ENCODE measurements at places on chromosomes 2 and 18. TPM values are rescaled to one million over a fixed set of nuclear protein-coding genes. Genes with fewer than 3 reads are reported as not detected.

DNA sequence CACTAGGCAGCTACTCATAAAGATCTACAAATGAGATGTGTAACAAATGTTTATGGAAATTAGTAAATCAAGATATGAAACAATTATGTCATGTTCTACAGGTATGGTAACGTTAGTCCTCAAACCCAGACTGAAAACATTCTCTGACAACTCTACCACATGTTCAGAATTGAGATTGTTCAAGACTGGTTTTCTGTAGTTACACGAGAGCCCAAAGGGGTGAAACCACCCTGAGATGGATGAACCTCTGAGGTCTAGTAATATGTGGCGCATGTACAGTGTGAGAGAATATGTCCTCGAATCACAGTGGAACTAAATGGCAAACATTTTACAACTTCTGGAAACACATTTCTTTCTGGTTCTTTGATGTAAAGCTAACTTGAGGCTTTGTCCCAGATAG is 614.3 kb downstream of the ZEB2 start:
- DNase-seq: no peak

GRCh38 chr2:42063431-42064171 is 15.8 kb downstream of the PKDCC start:
- DNase-seq: no peak

- DNase-seq: no peak
Observed at GRCh38 chr2:11366326-11366741, 21.9 kb upstream of the ROCK2 start.

- no peak for DNase-seq
Observed at GRCh38 chr2:78707776-78708386, 317.6 kb upstream of the REG3G start.

GRCh38 chr18:51266773-51267172 is 69.3 kb upstream of the MEX3C start:
- no peak for DNase-seq

Gene TTN
- polyA plus RNA-seq: 1.9 TPM

- DNase-seq: no peak
Observed at GRCh38 chr18:63422864-63423304, 608 bp upstream of the VPS4B start.

Gene SNORC
- 1.9 TPM for polyA plus RNA-seq

Gene CHAC2
- 2.3 TPM for polyA plus RNA-seq

Gene GPR45
- 0.17 TPM for polyA plus RNA-seq

GRCh38 chr2:10344105-10345066 is 41.7 kb downstream of the HPCAL1 start:
- no peak for DNase-seq

Gene SCTR
- polyA plus RNA-seq: 2.2 TPM

Gene GPBAR1
- polyA plus RNA-seq: 1.4 TPM

Gene NOSTRIN
- 45.3 TPM for polyA plus RNA-seq

- no peak for DNase-seq
Observed at GRCh38 chr2:72833084-72833714, 7.4 kb upstream of the EXOC6B start.

Gene PPIL3
- 100 TPM for polyA plus RNA-seq

GRCh38 chr18:3046216-3046808 is 33.4 kb upstream of the LPIN2 start:
- no peak for DNase-seq

DNA sequence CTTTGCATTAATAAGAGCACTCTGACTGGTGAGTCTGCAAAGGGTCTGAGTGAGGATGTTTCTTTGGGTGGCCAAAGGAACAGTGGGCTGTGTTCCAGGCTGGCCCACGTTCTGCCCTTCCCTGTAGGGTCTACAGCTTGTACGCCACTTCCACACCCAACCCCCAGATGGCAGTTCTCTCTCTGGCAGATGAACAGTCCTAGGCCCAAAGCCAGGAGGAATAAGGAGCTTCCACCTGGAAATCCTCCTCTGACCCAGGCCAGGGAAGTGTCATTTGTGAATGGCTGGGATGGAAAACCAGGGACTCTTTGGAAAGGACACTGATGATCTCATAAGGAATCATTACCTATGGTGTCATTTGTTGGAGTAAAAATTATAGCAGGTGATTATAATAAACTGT is 6.6 kb downstream of the OTOF start:
- DNase-seq: no peak

GRCh38 chr2:143937723-143938350 is 582.1 kb downstream of the ZEB2 start:
- DNase-seq: no peak

Gene PRSS56
- not detected for polyA plus RNA-seq

DNA sequence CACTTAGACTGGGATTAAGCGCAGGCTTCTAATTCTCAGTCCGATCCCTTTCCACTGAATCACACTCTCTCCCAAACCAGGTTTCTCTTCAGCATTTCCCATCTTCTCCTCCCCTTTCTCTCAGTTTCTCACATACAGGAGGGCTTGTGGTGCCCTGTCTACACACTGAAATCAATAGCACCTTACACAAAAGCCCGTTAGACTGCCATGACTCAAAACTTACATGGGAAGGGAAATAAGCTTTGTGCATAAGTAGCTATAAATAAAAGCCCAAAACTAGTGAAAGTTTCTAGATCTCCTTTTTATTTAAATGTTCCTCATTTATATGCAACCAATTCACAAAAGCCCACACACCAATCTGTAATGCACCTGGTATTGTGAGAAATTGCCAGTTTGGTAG is 318.4 kb downstream of the TXNL1 start:
- no peak for DNase-seq

DNA sequence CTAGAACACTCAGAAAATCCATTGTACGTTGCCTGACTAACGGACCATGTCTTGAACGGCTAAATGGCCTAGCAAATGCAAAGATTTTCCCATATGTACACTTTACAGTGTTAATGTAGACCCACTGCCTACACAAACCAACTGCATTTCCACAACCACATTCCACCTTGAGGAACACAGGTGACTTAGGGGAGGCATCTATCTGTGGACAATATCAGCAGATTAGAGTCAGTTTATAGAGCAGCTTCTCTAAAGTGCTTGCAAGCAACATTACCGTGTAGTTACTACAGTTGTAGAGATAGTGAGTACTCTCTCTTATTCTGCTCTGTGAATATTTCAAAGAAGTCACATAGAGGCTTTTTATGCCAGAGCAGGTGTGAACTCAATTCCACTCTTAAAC is 139.6 kb downstream of the TCF4 start:
- DNase-seq: no peak

Measured in left lung (tissue), 14 donors.